ENCODE measurements at places on chromosomes 1 and 21. TPM values are rescaled to one million over a fixed set of nuclear protein-coding genes. Genes with fewer than 3 reads are reported as not detected.

Gene F5
- total RNA-seq: 0.07 TPM

Gene CLDN17
- 0.56 TPM for total RNA-seq

Gene CYP4B1
- total RNA-seq: 3.3 TPM

Gene CYB561D1
- 3.7 TPM for total RNA-seq

Gene ZSCAN20
- 3.1 TPM for total RNA-seq

Gene CRYAA
- not detected for total RNA-seq

Gene TGFBR3
- 0.51 TPM for total RNA-seq

Gene PRKAA2
- 1.9 TPM for total RNA-seq
